ENCODE measurements at places on chromosomes 2 and 18.
A peak's percentile ranks its signal among the peaks of the same experiment; 100 is the strongest.

- no peak for DNase-seq
These were observed 72.8 kb downstream of the TCF4 start for GRCh38 chr18:55515214-55515613.

GRCh38 chr18:21163647-21164547 lies 52.3 kb upstream of the ROCK1 start:
- DNase-seq, result peak; percentile 41

DNA sequence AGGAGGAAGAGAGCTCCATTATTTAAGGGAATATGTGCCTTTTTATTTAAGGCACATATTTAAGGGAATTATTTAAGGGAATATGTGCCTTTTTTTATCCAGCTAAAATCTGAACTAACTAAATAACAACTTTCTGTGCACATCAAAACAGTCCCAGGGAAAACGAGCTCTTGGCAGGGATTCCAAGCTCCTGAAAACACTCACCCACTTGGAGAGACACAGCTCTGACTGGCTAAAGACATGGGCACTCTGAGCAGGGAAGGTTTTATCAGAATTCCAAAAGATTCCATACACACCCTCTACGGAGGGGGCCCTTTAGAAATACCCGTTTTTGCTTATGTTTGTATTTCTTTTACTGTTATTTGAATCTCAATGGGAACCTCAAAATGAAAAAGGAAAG lies 181.0 kb downstream of the ZNF516 start:
- DNase-seq, result no peak

DNA sequence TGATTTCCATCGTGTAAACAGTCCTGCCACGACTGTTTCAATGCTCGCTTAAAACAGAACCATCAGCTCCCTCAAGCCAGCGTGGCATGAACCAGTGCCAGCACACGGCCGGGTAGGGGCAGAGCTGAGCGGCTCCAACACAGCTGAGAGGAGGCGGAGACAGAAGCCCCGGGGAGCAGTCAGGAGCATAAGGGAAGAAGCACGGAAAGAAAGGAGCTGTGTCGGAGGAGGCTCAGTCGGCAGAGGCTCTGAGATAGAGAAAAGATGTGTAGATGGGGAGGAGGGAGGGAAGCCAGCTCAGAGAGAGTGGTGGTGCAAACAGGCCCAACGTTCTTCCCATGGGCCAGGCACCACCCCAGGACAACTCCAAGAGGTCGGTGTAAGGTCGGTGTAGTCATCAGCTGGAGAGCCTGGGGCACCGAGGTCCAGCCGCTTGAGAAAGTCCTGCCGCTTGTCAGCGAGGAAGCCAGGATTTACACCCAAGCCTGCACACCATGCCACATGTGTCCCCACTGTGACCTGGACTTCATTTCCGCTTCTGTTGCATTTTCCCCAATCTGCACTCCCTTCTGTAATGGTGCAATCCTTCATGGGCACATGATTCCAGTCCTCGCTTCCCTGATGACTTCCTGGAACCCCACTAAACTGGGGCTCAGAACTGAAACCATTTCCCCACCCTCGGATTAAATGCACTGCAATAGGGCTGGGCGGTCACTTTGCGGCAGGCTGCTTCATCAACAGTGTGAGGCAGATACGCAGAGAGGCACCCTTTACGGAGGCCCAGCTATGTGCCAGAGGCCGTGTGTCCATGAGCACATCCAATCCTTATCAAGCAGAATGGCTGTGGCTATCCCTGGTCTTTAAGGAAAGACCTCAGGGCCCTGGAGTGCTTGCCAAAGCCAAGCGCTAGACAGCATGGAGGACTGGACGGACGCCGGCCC lies 43.5 kb downstream of the CYP27C1 start:
- DNase-seq, result peak; percentile 32

GRCh38 chr2:107615039-107615438 lies 211.7 kb upstream of the RGPD4 start:
- no peak for DNase-seq

- no peak for DNase-seq
These were observed 4.3 kb upstream of the EDAR start for GRCh38 chr2:108993095-108993937.

DNA sequence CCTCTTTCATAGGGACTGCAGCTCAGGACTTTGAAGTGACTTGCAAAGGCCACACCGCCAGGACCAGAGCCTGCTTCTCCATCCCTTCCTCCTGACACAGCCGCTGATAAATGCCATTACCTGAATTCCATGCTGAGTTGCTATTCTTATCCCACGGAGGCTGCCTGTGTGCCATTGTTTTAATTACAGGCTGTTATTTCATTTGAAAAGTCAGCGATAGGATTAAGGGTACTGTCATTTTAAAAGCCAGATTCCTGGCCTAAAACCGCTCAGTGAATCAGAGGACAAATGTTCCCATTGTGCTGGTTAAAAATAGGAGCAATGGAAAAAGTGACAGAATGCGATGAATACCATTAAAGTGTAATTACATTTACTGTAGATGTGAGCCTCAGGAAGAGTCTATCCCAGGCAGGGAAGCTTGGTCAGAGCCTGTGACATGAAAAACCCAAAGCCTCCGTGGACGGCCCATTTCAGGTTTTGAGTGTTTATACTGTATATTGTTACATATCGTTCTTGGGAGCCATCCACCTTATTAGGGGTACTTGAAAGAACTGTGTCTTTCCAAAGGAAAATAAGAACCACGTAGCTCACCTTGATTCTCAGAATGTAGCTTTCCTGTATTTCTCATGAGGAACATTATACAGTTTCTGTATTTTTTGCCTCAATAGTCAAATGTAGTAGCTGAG lies 41.3 kb downstream of the PDCL3 start:
- DNase-seq, result peak; percentile 80

DNA sequence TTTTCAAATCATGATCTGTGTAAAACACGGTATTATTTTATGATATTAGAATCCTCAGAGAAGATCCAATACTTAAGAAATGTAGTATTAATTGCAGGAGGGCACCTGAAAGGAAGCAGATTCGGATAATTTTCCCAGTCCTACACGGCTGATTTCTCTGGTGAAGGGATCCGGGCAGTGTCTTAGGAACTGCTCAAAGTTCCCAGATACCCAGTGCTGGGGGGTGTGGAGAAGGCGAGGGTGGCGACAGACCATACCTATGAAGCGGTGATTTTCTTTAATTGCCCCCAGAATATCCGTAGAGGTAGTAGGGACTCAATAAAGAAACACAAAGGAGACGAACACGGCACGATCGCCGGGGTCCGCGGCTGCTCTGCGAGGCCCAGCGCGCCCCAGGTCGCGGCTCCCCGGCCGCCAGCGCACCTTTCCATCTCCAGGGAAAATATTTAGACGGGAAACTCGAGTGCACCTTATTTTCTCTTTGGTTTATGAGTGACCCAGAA lies 1.4 kb upstream of the SOX11 start:
- no peak for DNase-seq

DNA sequence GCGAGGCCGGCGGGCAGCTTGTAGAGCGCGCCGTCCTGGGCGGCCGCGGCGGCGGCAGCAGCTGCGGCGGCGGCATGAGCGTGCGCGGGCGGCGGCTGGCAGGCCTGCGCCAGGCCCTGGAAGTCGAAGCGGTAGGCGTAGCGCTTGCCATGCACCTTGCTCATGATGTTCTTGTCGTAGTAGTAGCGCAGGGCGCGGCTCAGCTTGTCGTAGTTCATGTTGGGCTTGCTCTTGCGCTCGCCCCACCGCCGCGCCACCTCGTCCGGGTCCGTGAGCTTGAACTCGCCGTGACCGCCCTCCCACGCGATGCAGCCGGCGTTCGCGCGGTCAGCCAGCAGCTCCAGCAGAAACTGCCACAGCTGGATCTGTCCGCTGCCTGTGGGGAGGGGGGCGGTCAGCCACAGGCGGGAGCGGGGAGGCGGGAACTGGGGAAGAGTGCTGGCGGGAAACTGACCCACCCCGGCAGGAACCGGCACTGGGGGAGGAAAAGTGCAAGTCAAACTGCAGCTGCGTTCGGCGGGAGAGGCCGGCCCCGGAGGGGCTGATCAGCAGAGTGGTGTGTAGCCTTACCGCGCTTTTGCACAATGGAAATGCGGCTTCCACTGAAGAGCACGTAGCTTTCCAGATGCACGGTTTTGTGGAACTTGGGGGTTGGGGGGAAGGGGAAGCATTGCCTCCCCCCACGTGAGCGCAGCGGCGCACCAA lies 3.0 kb downstream of the FEV start:
- no peak for DNase-seq

DNA sequence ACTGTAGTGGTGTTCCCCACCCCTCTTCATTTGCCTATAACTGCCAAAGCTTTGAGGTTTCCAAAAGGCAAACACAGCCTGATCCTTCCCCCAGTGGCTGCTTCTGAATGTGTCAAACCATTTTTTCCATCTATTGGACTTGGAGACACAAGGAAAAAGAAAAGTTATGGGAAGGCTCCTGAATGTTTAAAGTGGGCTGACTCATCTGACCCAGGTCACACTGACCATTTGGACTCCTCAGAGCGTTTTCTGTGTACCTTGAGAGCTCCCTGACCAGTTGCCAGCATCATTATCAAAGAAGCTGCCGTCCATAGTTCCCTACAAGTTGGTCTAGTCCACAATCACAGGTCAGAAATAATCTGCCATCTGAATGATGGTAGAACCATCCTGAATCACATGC lies 123.4 kb upstream of the COL3A1 start:
- no peak for DNase-seq

GRCh38 chr2:101948625-101949155 lies 43.1 kb upstream of the IL1R2 start:
- no peak for DNase-seq

GRCh38 chr2:45289997-45290709 lies 280.9 kb upstream of the SIX2 start:
- no peak for DNase-seq

- no peak for DNase-seq
These were observed 47.8 kb downstream of the CFAP36 start for GRCh38 chr2:55567298-55567697.

DNA sequence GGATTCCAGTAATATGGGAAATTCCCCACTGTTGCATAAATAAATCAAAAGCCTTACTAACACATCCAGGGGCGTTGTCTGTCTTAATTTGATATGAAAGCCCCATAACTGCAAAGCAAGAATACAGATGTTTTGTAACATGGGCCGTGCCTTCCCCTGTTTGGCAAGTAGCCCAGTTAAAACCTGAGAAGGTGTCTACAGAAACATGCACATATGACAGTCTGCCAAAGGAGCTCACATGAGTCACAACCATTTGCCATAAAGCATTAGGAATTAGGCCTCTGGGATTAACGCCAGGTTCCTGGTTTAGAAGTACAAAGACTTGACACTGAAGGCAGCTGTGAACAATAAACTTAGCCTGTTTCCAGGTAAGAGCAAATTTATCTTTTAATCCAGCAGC lies 43.1 kb upstream of the LONRF2 start:
- DNase-seq, result no peak

DNA sequence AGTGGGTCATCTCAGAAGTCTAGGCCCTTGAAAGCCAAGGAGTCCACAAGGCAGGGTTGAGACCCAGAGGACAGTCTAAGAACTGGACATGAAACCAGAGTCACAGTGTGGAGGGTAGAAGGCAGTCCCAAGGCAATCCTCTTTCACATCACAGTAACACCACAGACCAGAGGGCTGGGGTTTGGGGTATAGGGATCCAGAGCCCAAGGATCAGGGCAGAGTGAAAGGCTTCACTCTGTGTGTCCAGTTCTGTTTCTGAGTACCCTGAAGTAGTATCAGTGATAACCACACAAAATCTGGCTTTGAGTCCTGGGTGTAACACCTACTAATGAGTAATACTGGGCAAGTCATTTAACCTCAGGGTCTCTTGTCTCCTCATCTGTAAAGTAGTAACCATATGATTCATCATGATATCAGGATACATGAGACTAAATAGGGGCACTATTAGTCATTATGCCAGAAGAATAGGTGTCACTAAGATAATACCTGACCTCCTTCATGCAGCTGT lies 91.0 kb downstream of the ICA1L start:
- DNase-seq, result no peak

DNA sequence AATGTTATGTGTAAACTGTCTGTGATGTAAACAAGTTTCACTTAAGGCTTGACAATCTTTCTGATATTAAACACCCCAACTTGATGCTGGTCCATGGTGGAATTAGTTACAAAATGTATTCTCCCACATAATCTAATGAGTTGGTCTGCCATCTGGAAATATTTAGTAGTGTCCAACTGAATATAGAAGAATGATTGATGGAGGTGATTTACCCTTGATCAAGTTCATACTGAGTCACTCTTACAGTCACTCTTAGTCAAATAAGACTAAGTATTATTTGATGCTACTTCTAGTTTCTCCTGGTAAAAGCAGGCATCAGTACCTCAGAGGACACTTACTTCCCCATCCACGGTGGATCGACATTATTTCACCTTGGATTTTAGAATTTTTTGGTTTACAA lies 198.1 kb downstream of the SATB2 start:
- no peak for DNase-seq

DNA sequence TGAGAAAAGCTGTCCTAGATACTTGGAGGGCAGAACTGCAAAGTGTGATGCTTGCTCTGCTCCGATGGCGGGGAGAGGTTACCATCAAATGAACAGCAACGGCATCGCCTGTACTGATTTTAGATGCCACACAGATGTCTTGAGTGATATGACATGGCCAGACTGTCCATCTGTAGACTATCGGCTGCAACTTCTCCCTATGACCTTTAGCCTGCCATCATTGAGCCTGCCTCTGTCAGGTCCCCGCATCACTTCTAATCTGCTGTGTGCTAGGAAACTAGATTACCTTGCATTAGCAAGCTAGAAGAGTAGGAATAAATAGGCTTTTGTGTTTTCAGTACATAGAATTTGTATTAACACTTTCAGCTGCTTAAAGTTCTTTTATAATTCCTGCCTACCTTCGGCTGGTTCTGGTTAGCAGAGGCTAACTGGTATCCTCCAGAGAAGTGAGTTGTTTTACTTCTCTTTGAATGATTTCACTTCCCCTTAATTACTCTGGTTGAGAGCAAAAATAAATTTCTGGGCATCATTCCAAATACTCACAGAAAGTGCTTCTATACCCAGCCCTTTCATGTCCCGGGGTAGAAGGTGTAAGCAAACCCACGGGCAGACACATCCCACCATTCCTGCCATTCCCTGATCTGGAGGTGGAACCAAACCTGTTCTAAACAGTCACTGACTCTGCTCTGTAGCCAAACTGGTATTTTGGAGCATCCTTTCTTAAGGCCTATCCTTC lies 24.0 kb downstream of the GAREM2 start:
- no peak for DNase-seq

GRCh38 chr2:236137066-236137465 lies 31.1 kb downstream of the GBX2 start:
- DNase-seq, result no peak

Data from foreskin melanocyte (primary cell).